Stimulated activated CD4-positive, alpha-beta T cell treated with anti-CD3 and anti-CD28 coated beads, Interleukin-4, amount 100 ng/mL, for 4 hours (primary cell): ENCODE measurements at places on chromosomes 2 and 18.

- DNase-seq = no peak
Measured at GRCh38 chr2:43417300-43417699, 178.5 kb downstream of the THADA start.

DNA sequence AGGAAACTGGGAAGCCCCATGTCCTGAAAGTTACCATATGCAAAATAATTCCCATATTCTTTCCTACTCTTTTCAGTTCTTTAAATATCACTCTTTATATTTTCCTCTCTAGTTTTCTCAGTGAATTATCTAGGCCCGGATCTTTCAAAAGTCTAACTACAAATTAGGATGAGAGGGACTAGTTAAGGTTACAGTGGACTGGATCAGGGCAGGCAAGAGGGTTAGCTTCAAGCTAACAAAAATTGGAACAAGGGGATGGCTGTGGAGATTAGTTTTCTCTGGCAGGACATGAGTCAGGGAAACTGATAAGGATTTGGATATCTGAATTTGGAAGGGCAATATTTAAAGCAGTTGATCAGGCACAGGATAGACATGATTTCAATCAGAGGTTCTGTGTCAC is 30.4 kb upstream of the BBS5 start:
- DNase-seq = no peak

DNA sequence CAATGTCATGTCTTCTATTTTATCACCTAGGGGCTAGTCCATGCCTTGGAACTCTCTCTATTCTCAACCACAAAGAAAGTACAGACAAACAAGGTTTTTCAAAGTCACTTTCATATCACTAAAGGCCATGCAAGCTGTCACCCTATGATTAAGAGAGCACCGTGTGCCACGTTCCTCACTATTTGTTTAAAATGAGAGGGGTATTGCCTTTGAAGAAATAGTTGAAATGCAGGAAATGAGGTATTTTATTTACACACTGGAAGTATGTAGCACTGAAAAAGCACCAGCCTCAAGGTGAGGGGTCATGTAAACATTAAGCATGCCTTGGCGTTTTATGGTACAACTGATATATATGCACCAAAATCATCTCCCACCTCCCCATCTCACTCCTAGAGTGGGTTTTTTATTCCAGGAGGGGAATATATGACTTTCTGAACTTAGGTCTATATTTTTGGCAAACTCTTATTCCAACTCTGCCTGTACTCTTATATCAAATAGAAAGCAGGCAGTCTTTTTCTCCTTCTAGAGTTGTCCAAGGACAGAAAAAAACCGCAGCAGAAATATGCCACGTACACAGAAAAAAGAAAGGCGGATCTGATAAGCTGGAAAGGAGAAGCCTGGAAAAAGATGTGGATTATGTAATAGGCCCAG is 53.5 kb downstream of the VSNL1 start:
- DNase-seq = no peak

- DNase-seq = no peak
Measured at GRCh38 chr2:27010139-27010538, 22.6 kb upstream of the TMEM214 start.

- DNase-seq = no peak
Measured at GRCh38 chr18:8176554-8176953, 432.7 kb upstream of the RAB12 start.

DNA sequence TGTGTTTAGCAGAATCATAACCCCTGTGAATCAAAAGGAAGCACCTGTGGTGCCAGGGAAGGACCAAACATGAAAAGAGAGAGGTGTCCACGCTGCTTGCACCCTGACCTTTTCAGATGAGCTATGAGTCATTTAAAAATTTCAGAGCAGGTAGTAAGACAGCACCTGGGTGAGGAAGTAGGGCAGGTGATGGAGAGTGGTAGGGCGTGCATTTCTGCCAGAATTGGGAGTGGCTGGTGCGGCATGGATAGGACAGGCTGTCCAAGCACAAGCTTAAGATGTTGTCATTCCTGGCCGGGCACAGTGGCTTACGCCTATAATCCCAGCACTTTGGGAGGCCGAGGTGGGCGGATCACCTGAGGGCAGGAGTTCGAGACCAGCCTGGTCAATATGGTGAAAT is 36.8 kb downstream of the NPAS2 start:
- DNase-seq = no peak

- no peak for DNase-seq
Measured at GRCh38 chr2:762646-763045, 85.4 kb upstream of the TMEM18 start.

DNA sequence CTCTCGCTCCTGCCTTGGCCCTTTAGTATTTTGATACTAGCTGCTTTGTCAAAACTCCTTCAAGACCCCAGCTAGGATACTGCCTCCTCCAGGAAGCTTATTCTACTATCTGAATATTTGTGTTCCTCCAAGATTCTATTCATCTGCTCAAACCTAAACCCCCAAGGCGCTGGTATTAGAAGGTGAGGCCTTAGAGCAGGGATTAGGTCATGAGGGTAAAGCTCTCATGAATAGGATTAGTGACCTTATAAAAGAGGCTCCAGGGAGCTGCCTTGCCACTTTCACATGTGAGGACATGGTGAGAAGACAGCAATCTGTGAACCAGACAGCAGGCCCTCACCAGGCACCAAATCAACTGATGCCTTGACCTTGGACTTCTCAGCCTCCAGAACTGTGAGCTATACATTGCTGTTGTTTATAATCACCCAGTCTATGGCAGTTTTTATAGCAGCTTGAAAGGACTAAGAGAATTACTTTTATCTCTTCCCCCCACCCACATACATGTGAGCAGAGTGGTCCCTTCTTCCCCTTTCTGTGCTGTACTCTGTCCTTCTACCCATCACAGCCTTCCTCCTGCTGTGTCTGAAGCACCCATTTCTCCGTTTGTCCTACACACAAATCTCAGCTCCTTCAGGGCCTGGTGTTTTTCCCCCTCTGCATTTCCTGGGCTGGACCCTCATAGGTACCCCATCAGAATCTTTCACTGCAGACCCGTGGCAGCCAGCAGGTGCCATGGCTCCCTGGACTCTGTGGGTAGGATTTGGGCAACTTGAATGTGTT is 54.5 kb downstream of the HS1BP3 start:
- no peak for DNase-seq

GRCh38 chr18:5167831-5168230 is 29.2 kb downstream of the AKAIN1 start:
- DNase-seq = no peak

- no peak for DNase-seq
Measured at GRCh38 chr2:229235131-229235914, 35.8 kb downstream of the PID1 start.

- no peak for DNase-seq
Measured at GRCh38 chr2:9291331-9291730, 84.7 kb downstream of the ASAP2 start.

DNA sequence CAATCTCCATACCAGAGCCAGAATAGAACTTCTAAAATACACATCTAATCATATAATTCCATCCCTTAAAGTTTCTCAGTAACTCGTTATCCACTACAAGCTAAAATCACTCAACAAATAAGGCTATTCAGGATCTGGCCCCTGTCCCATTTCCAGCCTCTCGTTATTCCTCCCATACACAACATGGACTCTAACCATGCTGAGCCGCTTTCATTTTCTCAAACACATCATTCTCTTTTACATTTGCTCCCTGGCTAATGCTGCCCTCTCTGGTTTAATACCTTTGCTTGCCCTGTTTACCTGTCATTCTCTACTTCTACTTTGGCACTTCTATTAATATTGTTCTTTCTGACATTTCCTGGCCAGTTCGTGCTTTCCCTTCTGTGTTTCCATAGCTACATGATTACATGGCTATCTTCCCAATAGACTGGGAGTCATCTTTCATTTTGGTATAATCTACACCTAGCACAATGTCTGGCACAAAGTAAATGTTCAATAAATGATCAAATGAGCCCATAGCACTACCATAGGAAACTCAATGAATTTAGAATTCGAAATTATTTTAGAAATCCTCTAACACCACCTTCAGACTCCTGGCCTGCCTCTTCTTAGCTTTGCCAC is 163.6 kb upstream of the VRK2 start:
- DNase-seq = no peak

- no peak for DNase-seq
Measured at GRCh38 chr2:203548887-203549286, 13.8 kb upstream of the RAPH1 start.

DNA sequence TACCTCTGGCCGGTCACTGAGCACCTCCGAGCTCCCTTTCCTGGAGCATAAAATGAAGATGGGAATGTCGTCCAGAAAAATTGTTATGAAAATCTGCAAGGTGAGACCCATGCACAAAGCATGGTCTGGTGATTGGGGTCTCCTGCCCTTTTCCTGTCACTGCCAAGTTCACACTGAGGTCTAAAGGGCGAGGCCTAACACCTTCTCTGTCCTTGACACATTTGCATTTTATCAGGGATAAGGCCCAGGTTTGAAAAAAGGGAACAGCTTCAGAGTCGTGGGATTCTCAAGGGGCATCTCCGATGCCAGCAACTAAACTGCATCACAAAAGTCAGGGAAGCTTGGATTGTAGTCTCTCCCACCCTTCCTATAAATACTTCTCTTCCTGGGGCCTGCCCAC is 24.7 kb downstream of the GNAL start:
- no peak for DNase-seq

GRCh38 chr2:98685930-98686887 is 44.7 kb downstream of the MGAT4A start:
- no peak for DNase-seq

GRCh38 chr2:128405981-128406613 is 87.4 kb upstream of the HS6ST1 start:
- DNase-seq = no peak

GRCh38 chr2:1595274-1595673 is 149.0 kb downstream of the PXDN start:
- DNase-seq = no peak

DNA sequence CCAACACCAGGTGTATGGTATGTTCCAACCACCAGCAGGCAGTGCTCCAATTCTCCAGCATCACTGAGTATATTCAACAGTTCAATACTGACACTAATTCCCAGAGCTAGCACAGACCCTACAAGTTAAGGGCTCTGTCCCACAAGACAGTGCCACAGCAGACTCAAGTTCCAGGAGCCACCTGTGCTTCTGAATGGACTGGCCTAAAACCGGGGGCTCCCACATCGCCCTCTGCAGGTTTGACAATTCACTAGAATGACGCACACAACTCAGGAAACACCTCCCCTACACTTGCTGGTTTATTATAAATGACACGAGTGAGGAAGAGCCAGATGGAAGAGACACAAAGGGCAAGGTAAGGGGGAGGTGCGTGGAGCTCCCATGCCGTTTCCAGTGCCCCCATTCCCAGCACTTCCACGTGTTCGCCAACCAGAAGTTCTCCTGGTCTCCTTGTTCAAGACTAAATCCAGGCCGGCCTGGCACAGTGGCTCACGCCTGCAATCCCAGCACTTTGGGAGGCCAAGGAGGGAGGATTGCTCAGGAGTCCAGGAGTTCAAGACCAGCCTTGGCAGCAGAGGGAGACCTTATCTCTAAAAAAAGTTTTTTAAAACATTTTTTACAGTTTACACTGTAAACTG is 12.2 kb upstream of the ATP6V1B1 start:
- DNase-seq = no peak

DNA sequence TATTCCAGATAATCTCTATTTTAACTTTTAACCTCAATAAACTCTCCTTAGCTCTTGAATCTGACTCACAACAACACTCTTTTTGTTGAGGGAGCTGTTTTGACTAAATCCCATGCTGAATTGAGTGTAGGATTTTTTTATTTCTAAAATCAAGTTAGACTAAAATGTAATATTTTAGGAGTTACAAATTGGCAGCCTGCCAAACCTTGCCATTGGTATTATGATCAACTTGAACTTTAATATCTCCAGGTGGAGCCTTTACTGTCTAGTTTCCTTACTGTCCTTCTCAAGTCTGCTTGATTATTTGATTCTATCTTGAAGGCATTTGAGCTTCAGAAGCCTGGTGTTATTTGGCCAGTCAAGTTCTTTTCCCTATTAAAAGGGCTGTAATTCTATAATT is 8.7 kb downstream of the PIKFYVE start:
- DNase-seq = no peak

DNA sequence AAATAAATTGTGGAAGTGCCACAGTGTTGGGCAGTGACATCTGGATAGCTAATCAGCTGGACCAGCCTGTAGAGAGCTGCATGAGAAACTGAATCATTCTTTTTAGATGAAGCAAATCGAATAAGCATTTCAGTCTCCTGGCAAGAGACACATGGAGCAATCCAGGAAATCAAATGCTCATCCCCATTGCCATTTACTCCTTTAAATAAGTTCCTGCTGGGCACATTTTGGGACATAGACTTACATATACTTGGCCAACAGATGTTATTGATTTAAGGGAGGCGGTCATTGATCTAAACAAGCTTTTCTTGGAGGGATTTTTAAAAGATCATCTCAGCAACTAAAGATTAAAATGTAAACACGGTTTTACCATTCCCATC is 307.1 kb downstream of the STK39 start:
- DNase-seq = no peak

DNA sequence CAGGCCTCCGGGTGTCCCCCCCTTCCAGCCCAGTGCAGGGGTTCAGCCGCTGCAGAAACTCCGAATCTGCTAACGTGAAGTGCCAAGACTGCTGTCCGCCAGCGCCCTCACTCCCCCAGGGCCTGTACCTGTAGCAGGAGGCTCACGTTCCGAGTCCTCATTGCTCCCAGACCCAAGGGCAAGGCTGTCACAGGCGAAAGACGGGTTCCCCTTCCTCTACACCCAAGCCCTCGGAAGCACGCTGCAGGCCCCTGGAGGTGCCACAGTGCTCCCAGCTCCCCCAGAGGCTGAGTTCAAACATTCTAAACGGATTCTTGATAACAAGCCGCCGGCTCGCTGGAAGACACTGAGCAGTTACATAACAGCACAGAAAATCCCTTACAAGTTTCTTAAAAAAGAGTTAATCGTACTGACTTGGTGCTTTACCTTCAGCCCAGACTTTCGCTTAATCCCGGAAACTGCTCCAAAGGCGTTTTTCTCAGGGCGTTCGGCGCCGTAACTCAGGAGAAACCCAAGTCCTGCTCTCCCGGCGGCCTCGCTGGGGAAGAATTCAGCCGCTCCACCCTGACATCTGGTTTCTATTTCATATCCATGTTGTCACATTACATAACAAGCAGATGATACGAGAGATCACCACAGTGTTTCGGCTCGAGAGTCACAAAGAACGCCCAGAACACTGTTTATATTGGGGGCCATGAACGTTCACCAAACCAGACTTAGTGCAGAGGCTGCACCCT is 92.0 kb downstream of the HDAC4 start:
- no peak for DNase-seq

GRCh38 chr2:224433442-224433841 is 31.5 kb upstream of the FAM124B start:
- DNase-seq = no peak

DNA sequence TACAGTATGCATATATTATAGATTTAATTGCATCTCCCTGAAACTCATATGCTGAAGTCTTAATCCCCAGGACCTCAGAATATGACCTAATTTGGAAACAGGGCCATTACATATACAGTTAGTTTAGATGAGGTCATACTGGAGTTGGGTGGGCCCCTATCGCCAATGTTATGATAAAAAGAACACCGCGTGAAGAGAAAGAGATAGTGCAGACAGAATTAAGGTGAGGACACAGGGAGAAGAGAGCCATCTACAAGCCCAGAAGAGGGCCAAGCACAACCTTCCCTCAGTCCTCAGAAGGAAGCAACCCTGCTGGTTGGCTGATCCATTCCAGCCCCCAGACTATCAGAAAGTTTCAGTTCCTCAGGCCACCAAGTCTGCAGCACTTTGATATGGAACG is 311.9 kb upstream of the RAB6C start:
- DNase-seq = no peak
